LNCaP clone FGC (cell line): ENCODE measurements at places on chromosomes 1 and 21.

- peak; percentile 37 for DNase-seq
These were observed 119.8 kb downstream of the HLCS start for GRCh38 chr21:36846631-36847030.

DNA sequence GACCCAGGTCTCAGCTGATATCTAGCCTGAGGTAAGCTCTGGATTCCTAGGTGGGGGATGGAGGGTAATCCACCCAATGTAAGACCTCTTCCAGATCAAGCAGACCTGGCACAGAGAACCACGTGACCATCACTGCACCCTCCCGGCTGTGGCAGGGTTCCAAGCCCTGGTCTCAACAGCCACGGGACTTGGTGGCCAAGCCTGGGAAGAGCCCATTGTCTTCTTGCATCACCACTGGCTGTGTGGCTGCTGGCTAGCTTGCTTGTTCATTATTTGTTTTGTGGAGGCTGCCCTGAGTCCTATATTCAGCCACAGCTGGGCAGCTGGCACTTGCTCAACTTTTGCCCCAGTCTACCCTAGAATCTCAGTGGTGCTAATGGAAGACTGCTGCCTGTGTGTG lies 24.1 kb upstream of the NFASC start:
- DNase-seq, result no peak

DNA sequence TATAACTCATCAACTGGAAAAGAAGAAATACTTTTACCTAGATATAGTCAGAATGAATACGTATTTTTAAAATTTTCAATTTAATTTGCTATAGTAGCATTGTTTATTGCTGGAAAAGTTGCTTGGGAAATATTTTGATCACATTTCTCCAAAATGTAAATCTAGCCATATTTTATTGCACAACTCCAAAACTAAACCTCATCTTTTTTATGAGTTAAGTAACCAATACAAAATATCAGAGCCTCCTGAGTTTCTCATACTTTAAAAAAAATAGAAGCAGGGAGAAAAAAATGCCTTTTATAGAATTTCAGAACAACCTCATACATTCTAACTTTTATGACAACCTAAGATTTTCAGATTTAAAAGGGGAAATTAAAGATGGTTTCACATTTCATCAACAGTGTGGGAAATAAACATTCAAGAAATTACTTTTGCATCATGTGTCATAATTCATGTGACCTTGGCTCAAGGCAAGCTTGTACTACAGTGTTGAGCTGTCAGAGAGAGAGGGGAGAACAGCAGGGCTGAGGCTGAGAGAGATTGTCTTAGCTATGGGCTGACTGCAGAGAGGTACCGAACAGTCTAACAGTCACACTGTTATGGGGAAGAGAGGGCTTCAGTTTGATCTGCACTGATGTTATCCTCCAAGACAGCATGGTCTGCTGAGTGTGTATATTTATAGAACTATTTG lies 519.0 kb downstream of the LTN1 start:
- DNase-seq, result no peak

- DNase-seq, result no peak
These were observed 73.5 kb upstream of the WNT4 start for GRCh38 chr1:22216210-22216883.

DNA sequence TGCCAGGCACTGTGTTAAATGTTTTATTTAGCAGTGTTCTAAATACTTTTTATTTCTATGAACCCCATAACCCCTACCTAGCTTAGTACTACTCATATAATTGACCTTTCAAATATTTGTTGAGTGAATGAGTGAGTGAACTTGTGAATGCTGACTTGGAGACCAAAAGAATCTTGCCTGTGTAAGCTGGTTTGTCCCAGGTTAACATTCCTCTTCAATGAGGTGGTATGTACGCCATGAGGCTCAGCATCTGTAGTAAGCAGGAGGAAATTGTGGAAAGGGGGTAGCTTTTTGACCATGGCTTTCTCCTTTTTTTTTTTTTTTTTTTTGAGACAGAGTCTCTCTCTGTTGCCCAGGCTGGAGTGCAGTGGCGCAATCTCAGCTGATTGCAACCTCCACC lies 14.6 kb downstream of the MED18 start:
- no peak for DNase-seq
